Neural crest cell (in vitro differentiated cells): ENCODE measurements at places on chromosomes 3 and 15. TPM values are rescaled to one million over a fixed set of nuclear protein-coding genes. Genes with fewer than 3 reads are reported as not detected.

The CHRM5 gene
- not detected in 2 replicates for total RNA-seq

GRCh38 chr3:136772709-136773108 is 20.5 kb upstream of the STAG1 start:
- no peak for DNase-seq

- no peak for DNase-seq
These were observed 29.5 kb downstream of the HES1 start for GRCh38 chr3:194165271-194166018.

The C15orf62 gene
- total RNA-seq = 0.44 and 0.61 TPM in 2 replicates

The SLC6A11 gene
- total RNA-seq = 2.1 and 2.6 TPM in 2 replicates
